ENCODE measurements at places on chromosomes 2 and 18.

GRCh38 chr2:96261328-96262003 is 4.3 kb downstream of the TMEM127 start:
- DNase-seq, result no peak

DNA sequence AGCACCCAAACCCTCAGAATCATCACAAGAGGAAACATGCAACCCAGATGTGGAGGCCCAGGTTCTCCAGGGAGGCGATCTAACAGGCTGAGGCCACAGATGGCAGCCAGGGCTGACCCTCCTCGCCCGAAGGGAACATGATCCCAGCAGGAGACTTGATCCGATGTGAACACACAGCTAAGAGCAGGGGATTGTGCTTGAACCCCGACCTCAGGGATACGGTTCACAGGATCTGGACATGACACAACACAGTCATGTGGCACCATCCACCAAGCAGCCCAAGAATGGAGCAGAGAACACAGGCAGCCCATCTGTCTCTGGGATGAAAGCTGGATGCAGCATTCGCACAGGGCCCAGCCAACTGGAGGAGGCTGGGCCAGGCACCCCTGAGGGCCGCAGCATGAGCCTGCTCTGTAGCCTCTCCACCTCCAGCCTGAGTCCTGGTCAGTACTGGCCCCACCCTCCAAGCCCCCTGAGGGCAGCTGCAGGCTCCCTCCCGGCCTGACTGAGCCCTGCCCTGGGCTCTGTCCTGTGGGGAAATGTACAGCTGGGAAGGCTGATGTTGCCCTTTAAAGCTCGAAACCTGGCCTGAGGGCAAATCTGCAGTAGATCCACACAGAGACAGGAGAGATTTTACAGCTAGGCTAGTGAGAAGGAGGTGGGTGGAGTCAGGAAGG is 39.0 kb downstream of the AQP12A start:
- DNase-seq, result no peak

- DNase-seq, result no peak
Observed at GRCh38 chr2:160680294-160680693, 186.7 kb upstream of the RBMS1 start.

DNA sequence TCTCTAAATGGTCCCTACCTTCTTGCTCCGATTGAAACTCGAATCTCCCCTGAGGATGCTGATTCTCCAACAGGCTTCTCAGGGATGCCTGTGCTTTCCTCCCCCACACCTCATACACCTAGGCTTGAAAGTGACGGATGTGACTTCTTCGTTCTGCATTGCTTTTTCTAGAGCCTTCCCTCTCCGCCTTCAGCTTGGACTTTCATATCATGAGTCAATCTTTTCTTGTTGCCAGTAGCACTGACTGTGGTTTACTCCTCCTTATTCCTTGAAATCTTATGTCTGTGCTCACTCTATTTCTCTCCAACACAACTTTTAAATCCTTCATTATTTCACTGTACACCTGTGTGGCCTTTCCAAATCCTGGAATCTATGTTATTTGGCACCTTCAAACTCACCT is 451.4 kb downstream of the TMX3 start:
- DNase-seq, result no peak

- DNase-seq, result no peak
Observed at GRCh38 chr2:96082211-96083063, 33.9 kb downstream of the ADRA2B start.

DNA sequence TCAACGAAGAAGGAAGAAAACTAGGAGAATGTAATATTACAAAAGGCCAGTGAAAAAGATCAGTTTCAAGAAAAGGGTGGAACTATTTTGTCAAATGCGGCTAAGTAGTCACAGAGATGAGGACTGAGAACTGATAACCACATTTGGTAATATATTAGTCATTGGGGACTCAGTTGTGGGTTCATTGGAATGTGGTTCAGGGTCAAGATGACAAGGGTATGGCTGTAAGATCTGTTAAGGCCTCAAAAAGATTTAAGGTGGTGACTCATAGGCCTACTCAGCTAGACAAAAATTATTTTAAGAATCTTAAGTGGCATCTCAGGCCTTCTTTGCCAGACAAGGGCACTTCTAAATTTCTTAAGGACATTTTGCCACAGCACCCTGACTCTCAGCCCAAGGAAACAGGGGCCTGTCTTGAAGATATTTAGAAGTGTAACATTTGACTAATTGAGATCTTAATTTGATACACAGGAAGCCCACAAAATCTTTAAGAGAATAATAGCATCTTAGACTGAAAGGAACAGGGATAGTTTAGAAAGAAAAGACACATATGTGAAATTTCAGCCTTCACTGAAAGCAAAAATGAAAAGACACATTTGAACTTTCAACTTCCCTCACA is 81.3 kb downstream of the STRADB start:
- no peak for DNase-seq

DNA sequence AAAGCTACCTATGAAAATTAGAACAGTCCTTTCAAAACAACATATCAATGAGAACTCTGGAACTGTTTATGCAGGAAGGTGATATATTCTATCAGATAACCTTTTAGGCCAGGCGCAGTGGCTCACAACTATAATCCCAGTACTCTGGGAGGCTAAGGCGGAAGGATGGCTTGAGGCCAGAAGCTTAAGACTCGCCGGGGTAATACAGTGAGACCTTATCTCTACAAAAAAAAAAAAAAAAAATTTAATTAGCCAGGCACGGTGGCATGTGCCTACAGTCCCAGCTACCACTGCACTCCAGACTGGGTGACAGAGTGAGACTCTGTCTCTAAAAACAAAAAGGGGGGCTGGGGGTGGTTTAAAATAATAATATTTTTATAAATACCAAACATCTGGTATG is 77.9 kb downstream of the OSBPL1A start:
- no peak for DNase-seq

DNA sequence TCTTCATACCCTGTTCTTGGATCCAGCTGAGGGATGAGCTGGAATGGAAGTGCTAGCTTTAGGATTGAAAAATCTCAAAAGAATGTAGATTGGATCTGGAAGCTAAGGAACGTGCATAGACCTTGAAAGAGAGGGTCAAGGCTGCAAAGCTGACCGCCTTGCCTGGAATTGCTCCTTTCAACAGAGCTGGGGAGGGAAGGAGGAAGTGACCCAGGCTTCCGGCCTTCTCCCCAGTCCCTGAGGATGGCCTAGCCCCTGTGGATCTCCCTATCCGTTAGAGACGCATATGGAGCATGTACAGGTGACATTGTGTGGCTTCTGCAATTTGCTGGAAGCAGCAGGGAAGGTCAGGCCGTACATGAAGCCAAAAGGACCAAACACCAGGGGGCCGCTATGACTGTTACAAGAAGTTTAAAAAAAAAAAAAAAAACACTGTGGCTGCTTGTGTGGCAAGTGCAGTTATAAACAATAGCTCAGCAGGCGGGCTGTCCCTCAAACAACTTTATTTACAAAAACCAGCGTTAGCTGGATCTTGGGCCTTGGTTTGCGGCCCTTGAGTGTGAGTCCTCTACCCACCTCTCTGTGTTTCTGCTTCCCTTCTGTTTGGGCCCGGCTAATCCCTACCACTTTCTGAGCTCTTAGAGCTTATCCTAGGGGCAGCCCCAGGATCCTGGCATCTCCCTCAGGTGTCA is 227.6 kb downstream of the SEPTIN10 start:
- DNase-seq, result no peak

- DNase-seq, result no peak
Observed at GRCh38 chr2:150526827-150527226, 39.4 kb upstream of the RND3 start.

DNA sequence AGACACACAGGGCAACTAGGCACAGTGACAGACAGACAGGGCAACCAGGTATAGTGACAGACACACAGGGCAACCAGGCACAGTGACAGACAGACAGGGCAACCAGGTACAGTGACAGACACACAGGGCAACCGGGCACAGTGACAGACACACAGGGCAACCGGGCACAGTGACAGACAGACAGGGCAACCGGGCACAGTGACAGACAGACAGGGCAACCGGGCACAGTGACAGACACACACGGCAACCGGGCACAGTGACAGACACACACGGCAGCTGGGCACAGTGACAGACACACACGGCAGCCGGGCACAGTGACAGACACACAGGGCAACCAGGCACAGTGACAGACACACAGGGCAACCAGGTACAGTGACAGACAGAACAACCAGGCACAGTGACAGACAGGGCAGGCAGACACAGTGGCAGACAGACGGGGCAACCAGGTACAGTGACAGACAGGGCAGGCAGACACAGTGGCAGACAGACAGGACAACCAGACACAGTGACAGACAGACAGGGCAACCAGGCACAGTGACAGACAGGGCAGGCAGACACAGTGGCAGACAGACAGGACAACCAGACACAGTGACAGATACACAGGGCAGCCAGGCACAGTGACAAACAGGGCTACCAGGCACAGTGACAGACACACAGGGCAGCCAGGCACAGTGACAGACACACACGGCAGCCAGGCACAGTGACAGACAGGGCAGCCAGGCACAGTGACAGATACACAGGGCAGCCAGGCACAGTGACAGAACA is 64.7 kb upstream of the RAB6C start:
- DNase-seq, result no peak

DNA sequence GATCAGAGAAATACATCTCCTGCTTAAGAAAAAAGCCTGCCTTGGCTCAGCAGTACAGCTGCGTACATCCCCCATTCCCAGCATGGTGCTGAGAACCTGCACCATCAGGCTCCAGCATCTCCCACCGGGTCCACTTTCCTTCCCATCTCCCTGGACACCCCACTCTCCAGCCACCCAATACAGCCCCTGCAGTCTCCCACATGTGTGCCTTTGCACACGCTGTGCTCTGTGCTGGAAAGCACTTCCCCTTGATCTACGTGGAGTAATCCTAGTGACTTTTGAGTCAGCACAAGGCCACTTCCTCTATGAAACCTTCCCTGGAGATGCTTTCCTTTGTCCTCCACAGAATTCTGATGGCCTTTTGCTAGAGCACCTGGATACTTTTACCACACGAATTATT is 17.0 kb downstream of the STAT1 start:
- DNase-seq, result no peak

- DNase-seq, result no peak
Observed at GRCh38 chr2:85410584-85411404, 628 bp upstream of the CAPG start.

- no peak for DNase-seq
Observed at GRCh38 chr2:71583876-71584275, 130.5 kb downstream of the DYSF start.

DNA sequence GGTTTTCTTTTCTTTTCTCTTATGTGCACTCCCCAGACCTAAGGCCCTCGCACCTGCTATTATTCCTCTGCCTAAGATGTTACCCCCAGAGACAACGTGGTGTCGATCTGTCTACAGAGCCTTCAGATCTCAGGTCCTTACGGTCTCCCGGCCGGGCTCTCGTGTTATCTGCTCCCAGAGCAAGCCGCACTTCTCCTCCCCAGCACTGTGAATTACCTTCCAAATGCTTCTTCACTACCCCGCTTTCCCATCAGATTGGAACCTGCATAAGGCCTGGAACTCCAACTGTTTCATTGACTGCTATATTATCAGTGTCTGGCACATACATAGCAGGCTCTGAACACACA is 71.2 kb upstream of the ODC1 start:
- no peak for DNase-seq

DNA sequence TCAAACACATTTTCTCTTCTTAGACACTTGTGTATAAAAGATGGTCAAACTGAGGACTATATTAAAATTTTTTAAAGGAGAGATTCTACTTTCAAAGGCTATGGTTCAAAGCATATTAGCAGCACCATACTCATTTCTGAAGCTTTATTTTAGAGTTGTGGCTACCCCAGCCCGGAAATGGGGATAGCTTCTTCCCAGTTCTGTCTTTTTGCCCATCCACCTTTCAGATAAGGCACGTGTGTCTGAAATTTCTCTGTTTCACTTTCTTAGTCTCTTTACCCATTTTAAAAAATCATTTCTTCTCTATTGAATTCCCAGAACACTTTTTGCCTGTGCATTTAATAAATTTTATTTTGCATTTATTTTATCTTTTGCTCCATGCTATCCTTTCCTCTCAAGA is 431.5 kb downstream of the RNF144A start:
- no peak for DNase-seq

GRCh38 chr2:174611854-174612253 is 14.2 kb upstream of the WIPF1 start:
- DNase-seq, result no peak

DNA sequence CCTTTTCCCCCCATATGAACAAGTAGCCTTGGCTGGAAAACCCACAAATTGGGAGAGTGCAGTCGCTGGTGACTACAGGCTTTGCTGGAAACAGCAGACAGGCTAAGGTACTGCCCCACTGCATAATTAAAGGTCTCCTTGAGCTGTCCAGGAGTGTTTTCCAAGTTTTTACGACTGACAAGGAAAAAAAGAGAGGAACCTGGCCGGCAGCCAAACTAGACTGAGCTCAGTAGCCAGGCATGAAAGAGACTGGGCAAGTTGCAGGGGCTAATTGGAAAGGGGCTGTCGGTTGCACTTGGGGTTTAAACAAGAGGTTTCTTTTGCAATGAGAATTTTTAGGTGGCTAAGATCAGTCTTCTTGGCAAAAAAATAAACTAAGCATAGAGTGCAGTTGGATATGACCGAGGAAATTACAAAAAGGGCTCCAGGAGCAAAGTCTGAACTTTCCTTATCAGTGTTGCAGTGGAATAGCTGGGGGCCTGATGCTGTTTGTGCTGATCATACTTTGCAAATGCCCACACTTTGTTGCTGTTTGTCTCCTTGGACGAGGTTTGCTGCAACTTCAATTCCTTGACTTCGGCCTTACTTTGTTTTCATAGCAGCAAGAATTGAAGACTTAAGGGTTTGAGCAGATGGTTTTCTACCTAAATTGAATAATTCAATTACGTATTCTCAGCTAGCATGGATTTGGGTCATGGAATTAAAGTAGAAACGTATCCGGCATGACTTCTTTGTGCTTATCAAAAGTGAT is 2.1 kb downstream of the GULP1 start:
- DNase-seq, result peak; percentile 28

DNA sequence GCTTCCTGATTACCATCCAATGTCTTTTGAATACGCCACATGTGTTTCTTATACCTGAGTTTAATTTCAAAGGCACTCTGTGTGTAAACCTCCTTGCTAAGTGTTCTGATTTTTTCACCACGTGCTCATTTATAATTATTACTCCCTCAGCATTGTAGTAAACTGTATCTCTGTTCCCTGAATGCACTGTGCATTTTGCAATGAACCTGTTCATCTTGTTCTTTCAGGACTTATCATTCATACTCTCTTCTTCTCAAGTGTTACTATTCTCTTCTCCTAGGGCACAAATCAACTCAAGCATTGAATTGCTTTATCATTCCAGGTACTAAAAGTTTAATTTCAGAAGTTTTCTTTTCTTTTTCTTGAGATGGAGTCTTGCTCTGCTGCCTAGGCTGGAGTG is 383.4 kb upstream of the TRIB2 start:
- DNase-seq, result no peak

DNA sequence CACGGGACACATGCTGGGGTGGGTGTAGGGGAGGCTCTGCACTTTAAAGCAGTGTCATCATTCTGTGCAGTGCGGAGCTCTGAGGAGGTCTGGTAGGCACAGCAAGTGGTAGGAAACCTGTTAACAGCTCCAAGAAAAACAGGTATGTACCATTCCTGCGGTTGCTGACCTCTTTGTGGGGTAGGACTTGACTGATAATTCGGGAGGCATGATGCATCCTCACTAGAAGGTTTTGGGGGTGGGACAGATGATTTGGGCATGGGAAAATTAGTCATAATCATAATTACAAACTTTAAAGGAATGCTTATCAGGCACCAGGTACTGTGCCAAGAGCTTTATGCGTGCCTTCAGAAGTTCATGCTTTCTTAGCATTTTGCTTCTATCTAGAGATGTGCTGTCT is 9.7 kb downstream of the DOK1 start:
- no peak for DNase-seq

Measured in endothelial cell (in vitro differentiated cells).